ENCODE measurements at places on chromosomes 11 and 22.

GRCh38 chr11:79708319-79708932, 267.6 kb upstream of the TENM4 start:
- no peak for DNase-seq

- DNase-seq: no peak
Measured at GRCh38 chr11:88849368-88849767, 216.4 kb downstream of the GRM5 start.

DNA sequence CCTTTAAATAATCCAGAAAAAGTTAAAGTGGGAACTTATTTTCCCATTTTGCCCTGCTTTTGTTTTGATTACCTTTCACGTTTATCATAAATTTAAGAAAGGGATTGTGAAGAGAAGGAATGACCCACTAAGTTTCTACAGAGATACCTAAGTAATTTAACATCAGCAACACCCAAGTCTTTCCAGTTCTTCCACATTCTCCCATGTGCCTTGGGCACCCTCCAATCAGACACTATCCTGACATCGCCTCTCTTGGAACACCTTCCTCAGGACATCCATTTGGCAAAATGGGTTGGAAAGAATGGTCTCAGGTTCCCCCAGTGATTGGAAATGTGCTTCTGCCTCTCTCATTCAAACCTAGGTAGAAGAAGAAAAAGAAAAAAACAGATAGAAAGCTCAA, 6.3 kb downstream of the BBOX1 start:
- no peak for DNase-seq

DNA sequence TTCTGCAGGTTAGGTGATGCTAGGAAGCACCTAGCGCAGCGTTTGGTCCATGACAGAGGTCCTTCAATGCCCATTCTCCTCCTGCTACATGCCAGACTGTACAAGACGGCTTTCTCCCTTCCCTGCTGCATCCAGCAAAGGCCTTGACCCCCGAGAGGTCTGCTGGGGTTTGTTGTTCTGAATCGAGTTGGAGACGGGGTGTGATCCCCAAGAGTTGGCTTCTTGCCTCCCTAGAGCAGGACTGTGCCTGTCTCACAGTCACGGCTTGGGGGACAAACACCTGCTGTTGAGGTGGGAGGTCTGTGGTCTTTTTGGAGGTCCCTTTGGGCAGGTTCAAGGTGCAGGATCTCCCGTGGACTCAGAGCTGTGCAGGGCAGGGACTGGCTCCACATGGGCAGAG, 352.3 kb upstream of the B3GAT1 start:
- no peak for DNase-seq

GRCh38 chr22:41217553-41218157, 12.5 kb downstream of the L3MBTL2 start:
- peak; percentile 45 for DNase-seq

- DNase-seq: no peak
Measured at GRCh38 chr11:45001466-45002165, 50.9 kb upstream of the TP53I11 start.

DNA sequence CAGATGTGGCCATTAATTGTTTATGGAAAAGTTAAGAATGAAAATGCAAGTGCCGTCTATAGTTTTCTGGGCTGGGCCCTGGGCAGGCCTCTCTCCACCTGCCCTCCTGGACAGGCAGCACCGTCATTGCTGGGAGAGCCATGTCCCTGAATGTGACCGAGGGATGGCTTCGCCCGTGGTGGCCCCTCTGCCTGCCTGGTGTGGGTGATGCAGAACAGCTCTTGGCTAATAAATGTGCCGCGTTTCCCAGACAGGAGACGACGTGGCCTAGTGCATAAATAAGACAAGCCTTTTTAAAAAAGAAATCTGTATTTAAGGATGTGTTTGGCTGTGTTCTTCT, 407.3 kb downstream of the TBC1D22A start:
- no peak for DNase-seq

Data from activated naive CD8-positive, alpha-beta T cell treated with anti-CD3 and anti-CD28 coated beads for 36 hours (primary cell).